ENCODE measurements at places on chromosomes 12 and 14.
A peak's percentile ranks its signal among the peaks of the same experiment; 100 is the strongest.

DNA sequence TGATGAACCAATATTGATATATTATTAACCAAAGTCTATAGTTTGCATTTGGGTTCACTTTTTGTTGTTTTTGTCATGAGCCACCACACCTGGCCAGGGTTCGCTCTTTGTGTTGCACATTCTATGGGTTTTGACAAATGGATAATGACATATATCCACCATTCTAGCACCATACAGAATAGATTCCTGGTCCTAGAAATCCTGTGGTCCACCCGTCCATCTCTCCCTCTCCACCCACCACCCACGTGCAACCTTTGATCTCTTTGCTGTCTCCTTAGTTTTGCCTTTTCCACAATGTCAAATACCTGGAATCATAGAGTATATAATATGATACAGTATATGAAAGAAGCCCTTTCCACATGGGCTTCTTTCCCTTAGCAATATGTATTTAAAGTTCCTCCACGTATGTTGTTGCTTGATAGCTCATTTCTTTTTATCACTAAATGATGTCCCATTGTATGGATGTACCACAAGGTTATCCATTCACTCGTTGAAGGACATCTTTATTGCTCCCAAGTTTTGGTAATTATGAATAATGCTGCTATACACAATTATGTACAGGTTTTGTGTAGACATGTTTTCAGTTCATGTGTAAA is 7.4 kb downstream of the RPL6 start:
- no peak for DNase-seq

DNA sequence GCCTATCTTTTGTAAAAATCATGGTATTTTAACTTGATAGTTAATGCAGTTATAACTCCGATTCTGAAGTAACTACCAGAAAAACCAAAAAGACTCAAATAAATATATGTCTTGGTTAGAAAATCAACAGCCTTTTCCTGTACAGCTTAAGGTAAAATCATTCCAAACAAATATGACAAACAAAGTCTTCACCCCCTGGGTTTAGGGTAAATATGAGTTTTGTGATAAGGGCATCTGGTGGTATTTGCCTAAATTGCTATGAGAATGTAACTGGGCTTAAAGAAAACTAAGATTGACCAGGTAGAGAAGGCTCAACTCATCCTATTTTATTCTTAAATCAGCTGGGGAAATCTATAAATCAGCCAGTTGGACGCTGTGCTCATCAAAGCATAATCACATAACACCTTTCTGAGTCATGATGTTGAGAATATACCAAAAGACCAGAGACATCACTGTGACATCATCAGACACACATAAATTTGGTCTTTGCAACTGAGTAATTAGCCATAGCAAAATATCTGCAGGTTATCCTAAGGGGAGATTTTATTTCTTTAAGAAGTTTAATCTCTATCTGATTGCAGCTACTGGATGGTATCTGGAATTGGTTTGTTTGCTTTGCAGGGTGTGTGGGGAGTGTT is 133.9 kb downstream of the STXBP6 start:
- DNase-seq: no peak

GRCh38 chr12:117084405-117085317 is 14.6 kb downstream of the TESC start:
- no peak for DNase-seq

DNA sequence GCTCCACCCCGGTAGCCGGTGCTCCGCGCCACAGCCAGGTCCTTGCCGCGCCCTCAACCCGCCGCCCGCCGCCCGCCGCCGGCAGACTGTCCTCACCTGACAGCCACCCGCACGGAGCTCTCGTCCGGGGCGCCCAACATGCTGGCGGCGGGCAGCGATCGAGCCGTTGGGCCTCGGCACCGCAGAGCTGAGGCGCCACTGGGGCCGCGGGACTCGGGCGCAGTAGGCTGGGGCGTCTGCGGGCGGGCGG is 164 bp downstream of the KIF21A start:
- DNase-seq: no peak

- DNase-seq: no peak
Observed at GRCh38 chr12:109027767-109028166, 6.9 kb upstream of the SVOP start.

GRCh38 chr12:104958001-104958804 is at the start of gene SLC41A2:
TSS of gene SLC41A2 (minus strand) at chr12:104958290. CDS start at chr12:104928527, 29,763 bp downstream.
- DNase-seq: peak; percentile 78

DNA sequence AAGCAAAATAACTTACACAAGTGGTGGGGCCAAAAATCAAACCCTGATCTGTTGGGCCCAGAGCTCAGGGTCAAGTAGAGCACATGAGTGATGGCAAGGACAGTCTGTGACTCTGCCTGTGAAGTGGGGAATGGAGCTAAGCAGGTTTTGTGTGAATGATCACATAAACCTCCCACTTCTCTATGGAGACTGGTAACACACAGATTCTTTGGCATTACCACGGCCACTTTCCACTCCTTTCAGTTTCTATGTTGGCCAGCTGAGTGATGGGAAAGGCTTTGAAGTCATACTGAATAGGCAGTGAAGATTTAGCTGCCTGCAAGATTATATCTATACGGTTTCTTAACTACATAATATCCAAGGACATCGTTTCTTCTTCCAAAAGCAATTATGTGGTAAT is 97.9 kb downstream of the ARMH4 start:
- DNase-seq: no peak

GRCh38 chr12:72275526-72275925 is 3.4 kb downstream of the TRHDE start:
- DNase-seq: no peak

DNA sequence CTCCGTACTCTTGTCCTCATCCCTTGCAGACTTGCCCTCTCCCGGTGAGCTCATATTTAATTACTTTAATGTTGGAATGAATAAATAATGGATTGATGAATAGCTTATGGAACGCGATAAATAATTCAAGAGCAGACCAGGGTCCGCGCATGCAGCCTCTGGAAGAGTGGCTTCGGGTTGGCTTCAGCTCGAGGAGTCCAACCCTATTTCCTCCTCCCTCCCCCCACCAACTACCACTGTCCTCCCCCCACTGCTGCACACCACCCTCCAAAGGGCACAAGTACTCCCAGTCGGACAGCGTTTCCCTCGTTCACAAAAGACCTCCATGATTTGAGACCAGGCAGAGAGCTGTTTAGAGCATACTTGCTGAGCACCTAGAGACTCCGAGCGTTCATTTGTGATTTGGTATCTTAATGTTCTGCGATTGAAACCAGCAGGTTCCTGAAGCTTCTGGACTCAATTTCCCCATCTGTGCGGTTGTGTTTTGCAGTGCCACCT is 647 bp upstream of the SIX1 start:
- no peak for DNase-seq
